ENCODE measurements at places on chromosomes 11 and 22.

DNA sequence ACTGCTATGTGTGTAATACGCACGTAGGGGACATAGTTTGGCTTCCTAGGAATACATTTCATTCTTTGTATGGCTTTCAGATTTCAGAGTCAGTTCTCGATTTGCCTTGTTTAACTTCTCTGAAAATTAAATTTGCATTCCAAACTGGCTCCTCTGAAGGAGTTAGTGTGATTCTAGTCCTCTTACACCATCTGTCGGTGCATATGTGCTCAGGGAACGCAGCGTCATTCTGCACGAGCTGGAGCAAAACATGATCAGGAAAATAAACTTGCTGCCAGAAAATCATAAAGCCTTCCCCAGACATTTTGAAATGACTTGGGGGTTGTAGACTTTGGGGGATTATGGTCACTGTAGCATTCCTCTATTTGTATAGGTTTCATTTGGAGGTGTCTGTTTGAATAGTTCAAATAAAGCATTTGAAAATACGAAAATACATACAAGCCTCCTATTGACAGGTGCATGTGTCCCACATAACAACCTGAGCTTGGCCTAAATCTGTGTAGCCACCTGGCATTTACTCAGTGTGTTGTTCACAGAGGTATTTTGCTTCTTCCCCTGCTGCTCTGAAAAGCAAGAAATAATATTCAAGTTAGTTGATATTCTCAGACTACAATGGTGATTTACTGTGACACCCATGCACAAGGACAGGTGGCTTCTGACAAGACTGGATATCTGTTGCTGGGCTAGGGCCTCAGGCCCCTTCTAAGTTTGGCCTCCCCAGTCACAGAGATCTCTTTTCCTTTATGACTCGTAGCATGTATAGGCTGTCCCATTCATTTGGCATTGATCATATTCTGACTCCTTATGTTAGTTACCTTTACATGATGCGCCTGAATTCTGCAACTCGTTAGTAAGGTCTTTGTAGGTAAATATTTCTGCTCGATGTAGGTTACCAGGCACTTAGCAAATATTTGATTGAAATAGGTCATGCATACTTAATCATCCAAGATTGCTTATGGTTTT is 81.6 kb upstream of the SORL1-AS1 start:
- no peak for DNase-seq

DNA sequence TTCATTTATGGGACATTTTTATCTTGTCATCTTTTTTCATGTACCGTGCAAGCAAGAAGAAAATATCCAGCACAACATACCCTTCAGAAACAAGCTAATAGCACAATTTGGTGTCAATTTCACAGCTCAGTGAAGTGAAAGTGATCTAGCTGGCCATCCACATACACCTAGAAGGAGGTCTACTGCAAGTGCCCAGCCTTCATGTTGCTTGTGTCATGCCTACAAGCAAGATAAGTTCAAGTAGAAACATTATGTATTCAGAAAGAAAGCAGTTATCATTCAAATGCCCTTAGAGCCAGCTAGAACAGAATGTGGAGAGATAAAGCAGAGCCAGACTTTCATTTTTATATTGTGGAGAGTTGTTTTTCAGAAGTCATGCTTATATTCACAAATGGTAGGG is 325.7 kb upstream of the PITPNB start:
- DNase-seq, result no peak

GRCh38 chr11:34926101-34926830 is 9.8 kb downstream of the PDHX start:
- DNase-seq, result no peak

- no peak for DNase-seq
These were observed 17.0 kb downstream of the CDC42BPG start for GRCh38 chr11:64827451-64827839.

GRCh38 chr22:30304495-30305244 is 15.4 kb upstream of the CASTOR1 start:
- DNase-seq, result no peak

DNA sequence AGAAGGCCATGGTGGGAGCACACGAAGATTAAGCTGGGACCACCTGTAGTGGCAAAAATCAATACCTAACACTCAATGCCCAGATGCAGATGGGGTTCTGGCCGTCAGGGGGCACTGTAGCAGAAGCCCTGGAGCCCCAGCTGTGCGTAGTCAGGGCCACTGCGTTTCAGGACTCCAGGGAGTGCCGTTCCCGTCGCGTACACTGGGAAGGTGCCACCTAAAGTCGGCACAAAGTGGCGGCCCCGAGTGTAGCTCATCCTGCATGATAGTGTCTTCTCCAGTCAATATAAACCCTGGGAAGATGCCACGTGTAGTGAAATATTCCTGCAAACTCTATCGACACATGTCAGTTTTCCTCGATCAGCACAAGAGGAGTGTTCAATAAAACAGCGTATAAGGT is 123.8 kb upstream of the NTM start:
- DNase-seq, result no peak

DNA sequence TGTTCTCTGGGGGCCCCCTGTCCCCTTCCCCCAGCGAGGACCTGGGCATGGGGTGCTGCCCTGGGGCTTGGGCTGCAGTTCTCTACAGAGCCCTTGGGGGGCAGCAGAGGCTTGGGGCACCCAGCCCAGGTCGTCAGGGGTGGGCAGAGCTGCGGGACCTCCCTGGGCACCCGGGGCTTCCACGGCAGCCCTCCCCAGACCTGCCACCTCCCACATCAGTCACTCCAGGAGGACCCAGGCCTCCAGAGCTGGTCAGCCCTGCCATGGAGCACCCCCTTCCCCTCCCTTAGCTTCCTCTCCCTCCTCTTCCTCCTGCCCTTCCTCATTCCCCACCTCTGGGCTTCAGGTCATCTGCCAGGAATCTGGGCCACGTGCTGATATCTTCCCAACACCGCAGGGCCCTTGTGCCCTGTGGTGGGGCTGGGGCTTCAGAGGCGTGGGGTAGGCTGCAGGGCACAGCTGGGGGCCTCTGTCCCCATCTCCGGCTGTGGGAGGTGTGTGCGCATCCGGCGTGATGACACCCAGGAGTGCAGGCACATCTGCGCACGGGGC is 5.8 kb downstream of the TSPAN4 start:
- no peak for DNase-seq

- no peak for DNase-seq
These were observed 235.6 kb upstream of the ZC3H12C start for GRCh38 chr11:109857637-109858036.

DNA sequence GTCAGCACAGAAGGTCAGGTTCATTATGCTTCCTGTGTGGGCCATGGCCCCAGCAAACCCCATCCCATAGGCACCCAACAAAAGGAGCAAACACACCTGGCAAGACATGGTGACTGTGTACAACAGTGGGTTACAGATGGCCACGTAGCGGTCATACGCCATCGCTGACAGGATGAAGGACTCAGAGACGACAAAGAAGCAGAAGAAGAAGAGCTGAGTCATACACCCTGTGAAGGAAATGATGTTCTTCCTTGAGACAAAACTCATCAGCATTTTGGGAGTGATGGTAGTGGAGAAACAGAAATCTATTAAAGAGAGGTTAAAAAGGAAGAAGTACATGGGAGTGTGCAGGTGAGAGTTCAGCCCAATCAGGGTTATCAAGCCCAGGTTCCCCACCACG is 309 bp downstream of the OR8B12 start:
- DNase-seq, result no peak

- DNase-seq, result peak; percentile 68
These were observed 2.0 kb upstream of the LAYN start for GRCh38 chr11:111538407-111539114.

- no peak for DNase-seq
These were observed 358.3 kb downstream of the METTL15 start for GRCh38 chr11:28466506-28466905.

DNA sequence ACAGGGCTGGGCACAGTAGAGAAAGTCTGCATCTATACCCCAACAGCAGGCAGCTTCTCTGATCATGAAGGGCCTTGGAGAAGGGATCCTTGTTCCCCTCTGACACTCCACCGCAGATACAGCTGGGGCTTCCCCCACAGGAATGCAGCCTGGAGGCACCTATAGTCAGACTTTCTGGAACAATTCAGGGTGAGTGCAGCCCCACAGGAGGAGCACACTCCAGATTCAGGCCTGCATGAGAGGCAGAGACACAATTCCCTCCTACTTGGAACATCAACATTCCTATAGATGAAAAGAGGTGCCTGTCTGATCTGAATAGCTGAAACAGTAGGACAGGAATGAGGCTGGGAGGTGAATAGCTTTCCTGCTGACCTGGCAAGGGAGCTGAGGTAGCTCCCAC is 1298.0 kb upstream of the CNTN5 start:
- DNase-seq, result no peak

DNA sequence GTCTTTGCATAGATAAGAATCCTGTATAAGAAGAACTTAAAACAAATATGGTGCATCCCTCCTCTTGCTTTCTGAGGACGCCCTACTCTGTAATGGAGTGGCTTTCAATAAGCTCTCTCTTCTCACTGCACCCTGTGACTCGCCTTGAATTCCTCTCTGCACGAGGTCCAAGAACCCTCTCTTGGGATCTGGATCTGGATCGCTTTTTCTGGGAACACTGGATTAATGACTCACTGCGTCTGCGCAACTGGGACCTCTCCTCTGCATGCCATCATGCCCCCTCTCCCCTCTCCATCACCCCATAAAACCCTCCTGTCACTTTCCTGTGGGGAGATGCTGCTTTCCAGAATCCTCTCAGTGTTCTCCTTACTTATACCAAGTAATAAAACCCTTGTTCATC is 15.1 kb upstream of the CABP2 start:
- DNase-seq, result no peak

- DNase-seq, result no peak
These were observed 1.2 kb upstream of the MIOX start for GRCh38 chr22:50485221-50486131.

DNA sequence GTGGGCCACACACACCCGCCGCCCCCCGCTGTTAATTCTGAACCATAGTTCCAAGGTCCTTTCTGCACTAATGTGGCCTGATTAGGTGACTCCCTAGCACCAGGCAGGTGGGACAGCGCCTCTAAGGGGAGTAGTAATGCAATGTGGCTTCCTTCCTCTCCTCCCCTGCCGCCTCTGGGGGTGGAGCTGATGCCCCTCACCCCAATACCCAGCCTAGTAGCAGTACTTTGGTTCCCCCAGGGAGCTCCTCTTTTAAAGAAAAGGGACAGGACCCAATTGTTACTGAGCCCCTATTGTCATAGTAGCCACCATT is 14.4 kb downstream of the RTN4RL2 start:
- DNase-seq, result no peak

DNA sequence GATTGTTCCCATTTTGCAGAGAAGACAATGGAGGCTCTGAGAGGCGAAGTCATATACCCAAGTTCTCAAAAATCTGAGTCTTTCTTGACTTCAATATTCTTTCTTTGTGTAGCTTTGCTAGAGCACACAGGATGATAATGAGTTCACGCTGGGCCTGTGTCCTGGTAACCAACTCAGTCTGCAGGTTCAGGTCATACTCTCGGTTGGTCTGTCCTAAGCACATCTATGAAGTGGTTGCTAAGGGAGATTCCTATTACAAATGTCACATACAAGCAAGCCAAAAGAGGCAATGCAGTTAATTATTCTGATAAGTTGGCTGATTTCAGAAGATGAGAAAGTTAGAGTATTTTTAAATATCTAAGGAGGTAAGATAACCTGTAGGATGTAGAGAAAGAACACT is 481.0 kb downstream of the SOX6 start:
- no peak for DNase-seq

DNA sequence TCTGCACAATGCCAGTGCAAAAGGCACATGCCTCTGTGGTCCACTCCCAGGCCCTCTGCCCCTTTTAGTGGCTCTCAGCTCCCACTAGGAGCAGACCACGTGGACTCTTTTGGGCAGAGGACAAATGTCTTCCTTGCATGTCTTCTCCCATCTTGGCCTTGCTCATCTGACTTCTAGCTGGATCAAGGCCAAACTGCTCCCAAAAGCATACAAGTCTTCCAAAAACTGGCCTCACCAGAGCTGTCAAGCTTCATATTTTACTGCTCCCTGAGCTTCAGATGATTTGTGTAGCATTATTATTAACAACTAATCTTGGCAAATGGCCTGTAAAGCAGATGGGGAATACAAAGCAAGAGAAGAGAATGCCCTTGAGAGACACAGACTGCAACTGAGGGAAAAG is 6.9 kb downstream of the SMPD1 start:
- DNase-seq, result no peak

GRCh38 chr22:27668828-27669797 is 132.4 kb downstream of the MN1 start:
- no peak for DNase-seq

- DNase-seq, result no peak
These were observed 73.4 kb downstream of the MYEOV start for GRCh38 chr11:69367211-69367964.

DNA sequence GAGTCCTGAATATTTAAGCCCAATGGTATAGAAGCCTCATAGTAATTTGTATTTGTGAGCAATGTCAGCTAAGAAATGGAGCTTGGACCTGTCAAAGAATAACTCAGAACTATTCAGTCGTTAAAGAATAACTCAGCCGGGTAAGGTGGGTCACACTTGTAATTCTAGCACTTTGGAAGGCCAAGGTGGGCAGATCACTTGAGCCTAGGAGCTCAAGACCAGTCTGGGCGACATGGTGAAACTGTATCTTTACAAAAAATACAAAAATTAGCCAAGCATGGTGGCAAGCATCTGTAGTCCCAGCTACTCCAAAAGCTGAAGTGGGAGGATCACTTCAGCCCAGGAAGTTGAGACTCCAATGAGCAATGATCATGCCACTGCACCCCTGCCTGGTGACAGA is 1526.5 kb downstream of the LRRC4C start:
- DNase-seq, result no peak

DNA sequence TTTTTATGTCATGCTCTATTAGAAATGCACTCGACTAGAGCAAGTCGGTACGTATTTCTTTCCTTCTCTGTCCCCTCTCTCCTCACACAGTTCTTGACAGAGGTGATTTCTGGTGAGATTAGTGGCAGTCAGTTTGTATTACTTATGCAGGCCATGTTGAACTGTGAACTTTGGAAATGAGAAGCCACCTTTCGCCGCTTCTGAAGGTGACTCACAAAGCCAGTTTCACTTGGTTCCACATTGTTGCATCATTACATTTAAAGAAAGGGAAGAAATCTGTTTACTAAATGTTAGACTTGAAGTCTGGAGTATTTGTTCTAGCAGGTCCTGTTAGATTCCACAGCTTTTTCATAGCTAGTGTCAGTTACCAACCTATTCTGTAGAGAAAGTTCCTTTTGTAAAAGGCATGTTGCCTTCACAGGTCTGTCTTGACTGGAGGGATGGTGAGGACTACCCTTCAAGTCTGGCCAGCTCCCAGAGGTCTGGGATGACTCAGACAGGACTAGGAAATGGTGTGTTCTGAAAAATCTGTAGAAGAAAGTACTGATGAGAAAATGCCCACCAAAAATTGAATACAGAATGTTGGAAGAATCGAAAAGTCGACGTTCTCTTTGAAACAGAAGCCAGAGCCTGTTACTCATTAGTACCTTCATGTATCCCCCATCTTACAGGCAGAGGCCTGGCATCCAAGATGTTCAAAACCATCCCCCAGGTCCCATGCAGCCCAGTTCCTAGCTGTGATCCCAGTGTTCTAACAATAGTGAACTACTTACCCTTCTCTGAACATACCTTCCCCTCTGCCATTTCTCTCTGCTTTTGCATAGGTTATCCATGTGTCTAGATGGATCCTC is 181.4 kb downstream of the DBX1 start:
- DNase-seq, result peak; percentile 90

Measured in epithelial cell of prostate (primary cell).